ENCODE measurements at places on chromosomes 4 and X. TPM values are rescaled to one million over a fixed set of nuclear protein-coding genes. Genes with fewer than 3 reads are reported as not detected.

- peak overlapping the region; percentile 16 for H3K27ac ChIP-seq
- DNase-seq = no peak
- no peaks in the 10 kb centered on the region for H3K4me1 ChIP-seq
- no peaks in the 10 kb centered on the region for H3K36me3 ChIP-seq
These were observed 73.2 kb upstream of the UCP1 start for GRCh38 chr4:140641789-140642439.

GRCh38 chr4:13498469-13498868 lies 14.3 kb upstream of the RAB28 start:
- H3K4me3 ChIP-seq = no peak overlapping the region
- no peaks in the 10 kb centered on the region for H3K4me1 ChIP-seq
- peaks cover 10% of the 10 kb centered on the region for H3K27me3 ChIP-seq
- H3K27ac ChIP-seq = no peak overlapping the region
- no peaks in the 10 kb centered on the region for H3K36me3 ChIP-seq

DNA sequence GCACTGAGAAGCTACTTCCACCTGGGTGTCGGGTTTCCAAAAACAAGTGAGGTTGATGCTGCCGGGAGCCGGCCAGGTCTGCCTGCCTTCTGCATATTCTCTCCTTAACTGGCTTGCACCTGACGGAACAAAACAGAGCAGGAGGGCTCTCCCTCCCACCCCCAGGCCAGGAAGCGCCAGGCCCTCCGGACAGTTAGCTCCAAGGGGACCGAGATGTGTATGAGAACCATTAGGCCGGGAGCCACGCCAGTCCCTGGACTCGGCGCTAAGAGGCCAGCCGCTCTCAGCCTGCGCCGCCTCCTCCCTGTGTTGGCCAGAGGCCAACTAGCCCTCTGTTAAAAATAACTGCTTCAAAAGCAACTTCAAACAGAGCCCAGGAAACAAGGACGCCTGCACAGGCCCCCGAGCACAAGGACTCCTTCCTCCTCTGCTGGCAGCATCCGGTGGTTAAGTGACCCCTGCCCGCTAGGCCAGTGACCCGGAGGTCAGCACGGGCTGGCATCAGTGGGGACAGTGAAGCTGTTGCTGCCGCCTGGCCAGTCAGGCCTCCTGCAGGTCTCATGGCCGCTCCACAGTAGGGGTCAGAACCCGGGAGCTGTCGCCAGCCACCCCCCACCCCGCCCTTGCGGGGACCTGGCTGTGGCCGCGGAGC lies 107.9 kb downstream of the ABLIM2 start:
- H3K36me3 ChIP-seq = no peaks in the 10 kb centered on the region
- H3K27ac ChIP-seq = no peak overlapping the region
- H3K4me3 ChIP-seq = no peak overlapping the region
- DNase-seq = peak; percentile 81

DNA sequence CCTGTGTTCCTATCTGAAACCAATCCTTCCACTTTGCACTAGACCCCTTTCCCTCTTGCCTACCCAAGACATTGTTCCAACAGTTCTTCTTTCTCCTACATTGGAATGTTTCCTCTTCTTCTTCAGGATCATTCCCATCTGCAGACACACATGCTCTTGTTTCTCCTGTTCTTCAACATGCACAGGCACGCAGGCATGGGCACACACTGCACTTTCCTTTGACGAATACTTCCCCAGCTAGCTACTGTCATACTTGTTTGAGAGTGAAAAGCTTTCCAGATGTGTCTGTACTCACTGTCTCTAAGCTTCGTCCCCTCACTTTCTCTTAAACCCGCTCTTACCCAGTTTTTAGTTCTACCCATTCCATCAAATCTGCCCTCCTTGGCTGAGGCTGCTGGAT lies 31.8 kb upstream of the ERVMER34-1 start:
- no peaks in the 10 kb centered on the region for H3K27me3 ChIP-seq
- no peaks in the 10 kb centered on the region for H3K36me3 ChIP-seq
- no peak overlapping the region for H3K4me3 ChIP-seq
- DNase-seq = no peak

DNA sequence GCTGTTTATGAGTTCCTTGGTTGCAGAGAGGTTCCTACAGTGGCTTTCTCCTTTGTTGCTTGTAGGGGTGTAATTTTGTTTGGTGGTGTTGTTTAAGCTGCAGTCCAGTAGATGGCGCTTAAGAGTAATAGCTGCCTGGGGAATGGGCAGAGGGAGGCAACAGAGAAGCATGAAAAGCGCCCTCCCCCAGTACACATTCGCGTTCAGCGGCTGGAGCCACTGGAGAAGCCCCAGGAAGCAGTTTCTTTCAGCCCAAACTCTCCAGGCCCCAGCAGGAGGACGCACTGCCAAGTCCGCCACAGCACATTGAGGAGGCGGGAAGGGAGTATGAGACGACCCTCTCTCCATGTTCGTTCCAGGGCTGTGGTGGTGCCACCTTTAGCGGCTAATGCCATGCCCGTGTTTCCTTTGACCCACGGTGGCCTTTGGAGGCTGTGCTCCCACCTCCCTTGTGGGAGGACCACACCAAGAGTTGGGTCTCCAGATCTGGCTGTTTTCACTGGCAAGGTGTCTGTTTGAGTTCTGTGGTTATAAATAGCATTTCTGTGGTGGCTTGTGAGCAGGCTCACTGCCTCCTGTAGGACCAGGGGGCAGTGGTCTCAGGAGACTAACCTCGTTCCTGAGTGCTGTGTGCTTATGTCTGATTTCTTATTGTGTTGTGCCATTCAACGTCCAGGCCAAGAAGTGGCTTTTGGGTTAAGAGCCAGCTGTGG lies 252.3 kb downstream of the ARHGAP10 start:
- DNase-seq = no peak
- no peak overlapping the region for H3K4me3 ChIP-seq
- no peaks in the 10 kb centered on the region for H3K36me3 ChIP-seq
- no peaks in the 10 kb centered on the region for H3K4me1 ChIP-seq
- H3K27me3 ChIP-seq = no peaks in the 10 kb centered on the region
- no peak overlapping the region for H3K27ac ChIP-seq

DNA sequence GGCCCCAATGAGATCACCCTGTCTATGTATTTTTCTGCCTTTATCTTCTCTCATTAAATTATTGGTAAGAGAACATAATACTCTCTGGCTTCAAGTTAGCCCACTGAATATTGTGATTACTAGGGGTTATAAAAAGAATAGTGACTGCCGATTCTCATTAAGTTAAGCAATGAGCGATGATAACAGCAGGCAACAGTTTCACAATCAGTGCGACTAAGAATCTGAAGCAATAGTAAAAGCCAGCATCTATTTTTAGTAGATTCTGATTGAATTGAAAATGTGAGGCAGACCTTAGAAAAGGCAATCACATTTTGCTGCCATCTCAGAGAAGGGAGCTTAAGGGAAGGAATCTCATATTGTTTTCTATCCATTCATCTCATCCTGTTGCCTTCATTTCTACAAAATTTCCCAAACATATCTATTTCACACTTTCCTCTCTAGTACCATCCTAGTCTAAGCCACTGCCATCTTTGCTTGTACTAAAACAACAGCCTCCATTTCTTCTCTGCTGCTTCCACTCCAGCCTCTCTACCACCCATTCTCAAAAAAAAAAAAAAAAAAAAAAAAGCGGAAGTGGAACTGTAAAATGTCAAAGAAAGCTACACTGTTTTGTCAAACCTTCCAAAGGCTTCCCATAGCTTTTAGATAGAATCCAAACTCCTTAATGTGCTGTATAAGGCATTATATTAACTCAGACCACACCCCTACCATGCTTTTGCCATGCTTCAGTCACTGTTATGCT lies 17.4 kb downstream of the GABRA4 start:
- H3K4me3 ChIP-seq = no peak overlapping the region
- H3K27ac ChIP-seq = no peak overlapping the region
- H3K27me3 ChIP-seq = no peaks in the 10 kb centered on the region
- no peaks in the 10 kb centered on the region for H3K36me3 ChIP-seq
- DNase-seq = no peak

- H3K36me3 ChIP-seq = no peaks in the 10 kb centered on the region
- H3K4me1 ChIP-seq = no peaks in the 10 kb centered on the region
- no peak for DNase-seq
- peaks cover 55% of the 10 kb centered on the region for H3K27me3 ChIP-seq
These were observed 4.8 kb upstream of the SOX3 start for GRCh38 chrX:140509468-140510305.

DNA sequence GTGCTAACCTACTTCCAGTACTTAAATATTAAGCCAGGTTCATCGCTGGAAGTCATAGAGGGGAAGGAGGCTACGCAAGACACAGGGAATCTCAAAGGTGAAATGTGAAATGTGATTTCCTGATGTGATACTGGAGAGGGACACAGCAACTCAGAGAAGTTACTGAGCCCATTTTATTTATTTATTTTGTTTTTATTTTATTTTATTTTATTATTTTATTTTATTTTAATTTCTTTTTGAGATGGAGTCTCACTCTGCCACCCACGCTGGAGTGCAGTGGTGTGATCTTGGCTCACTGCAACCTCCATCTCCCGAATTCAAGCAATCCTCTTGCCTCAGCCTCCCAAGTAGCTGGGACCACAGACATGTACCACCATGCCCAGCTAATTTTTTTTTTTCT lies 19.7 kb downstream of the CLRN2 start:
- no peaks in the 10 kb centered on the region for H3K27me3 ChIP-seq
- no peak overlapping the region for H3K27ac ChIP-seq
- DNase-seq = no peak
- H3K36me3 ChIP-seq = no peaks in the 10 kb centered on the region
- no peaks in the 10 kb centered on the region for H3K4me1 ChIP-seq
- no peak overlapping the region for H3K4me3 ChIP-seq

- no peaks in the 10 kb centered on the region for H3K27me3 ChIP-seq
- no peaks in the 10 kb centered on the region for H3K4me1 ChIP-seq
- no peaks in the 10 kb centered on the region for H3K36me3 ChIP-seq
- H3K4me3 ChIP-seq = no peak overlapping the region
- H3K27ac ChIP-seq = no peak overlapping the region
These were observed 171.1 kb downstream of the DCHS2 start for GRCh38 chr4:154320521-154320920.

DNA sequence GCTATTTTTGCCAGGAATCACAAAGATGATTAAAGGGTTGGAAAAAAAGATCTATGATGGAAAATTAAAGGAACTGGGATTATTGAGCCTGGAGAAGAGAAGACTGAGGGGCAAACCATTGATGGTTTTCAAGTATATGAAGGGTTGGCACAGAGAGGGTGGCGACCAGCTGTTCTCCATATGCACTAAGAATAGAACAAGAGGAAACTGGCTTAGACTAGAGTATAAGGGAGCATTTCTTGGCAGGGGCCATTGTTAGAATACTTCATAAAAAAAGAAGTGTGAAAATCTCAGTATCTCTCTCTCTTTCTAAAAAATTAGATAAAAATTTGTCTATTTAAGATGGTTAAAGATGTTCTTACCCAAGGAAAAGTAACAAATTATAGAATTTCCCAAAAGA lies 75.1 kb downstream of the NPNT start:
- H3K36me3 ChIP-seq = no peaks in the 10 kb centered on the region
- no peaks in the 10 kb centered on the region for H3K27me3 ChIP-seq
- H3K27ac ChIP-seq = no peak overlapping the region
- no peak for DNase-seq

GRCh38 chr4:158946825-158947224 lies 156.1 kb upstream of the RAPGEF2 start:
- H3K4me3 ChIP-seq = no peak overlapping the region
- H3K27ac ChIP-seq = no peak overlapping the region
- H3K4me1 ChIP-seq = no peaks in the 10 kb centered on the region
- H3K36me3 ChIP-seq = no peaks in the 10 kb centered on the region
- DNase-seq = no peak

- DNase-seq = no peak
- H3K27ac ChIP-seq = no peak overlapping the region
- H3K36me3 ChIP-seq = no peaks in the 10 kb centered on the region
These were observed 36.7 kb downstream of the SMPX start for GRCh38 chrX:21721195-21721594.

- peaks cover 6% of the 10 kb centered on the region for H3K4me1 ChIP-seq
- no peak within 1 kb of the TSS for H3K4me3 ChIP-seq
- no peak within 1 kb of the TSS for H3K27ac ChIP-seq
These were observed at the start of gene CRMP1 for GRCh38 chr4:5893004-5893580. CRMP1 (minus strand) TSS chr4:5893086; CDS start chr4:5892969, 117 bp downstream.

- H3K4me3 ChIP-seq = no peak overlapping the region
- no peaks in the 10 kb centered on the region for H3K36me3 ChIP-seq
- no peak overlapping the region for H3K27ac ChIP-seq
- no peaks in the 10 kb centered on the region for H3K4me1 ChIP-seq
These were observed 174.7 kb upstream of the GPRIN3 start for GRCh38 chr4:89482251-89482650.

DNA sequence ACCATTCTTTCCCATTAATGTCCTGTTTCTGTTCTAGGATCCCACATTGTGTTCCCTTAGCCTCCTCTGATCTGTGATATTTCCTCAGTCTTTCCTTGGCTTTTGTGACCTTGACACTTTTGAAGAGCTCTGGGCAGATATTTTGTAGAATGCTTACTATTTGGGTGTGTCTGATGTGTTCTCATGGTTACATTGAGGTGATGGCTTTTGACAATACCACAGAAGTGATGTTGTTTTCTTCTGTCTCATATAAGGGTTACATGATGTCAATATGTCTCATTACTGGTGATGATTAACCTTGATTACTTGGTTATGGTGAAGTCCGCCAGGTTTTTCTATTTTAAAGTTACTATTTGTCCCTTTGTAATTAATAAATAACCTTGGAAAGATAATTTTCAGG lies 183.7 kb downstream of the SOWAHB start:
- H3K27me3 ChIP-seq = no peaks in the 10 kb centered on the region
- H3K4me3 ChIP-seq = no peak overlapping the region
- H3K36me3 ChIP-seq = no peaks in the 10 kb centered on the region
- H3K4me1 ChIP-seq = no peaks in the 10 kb centered on the region

DNA sequence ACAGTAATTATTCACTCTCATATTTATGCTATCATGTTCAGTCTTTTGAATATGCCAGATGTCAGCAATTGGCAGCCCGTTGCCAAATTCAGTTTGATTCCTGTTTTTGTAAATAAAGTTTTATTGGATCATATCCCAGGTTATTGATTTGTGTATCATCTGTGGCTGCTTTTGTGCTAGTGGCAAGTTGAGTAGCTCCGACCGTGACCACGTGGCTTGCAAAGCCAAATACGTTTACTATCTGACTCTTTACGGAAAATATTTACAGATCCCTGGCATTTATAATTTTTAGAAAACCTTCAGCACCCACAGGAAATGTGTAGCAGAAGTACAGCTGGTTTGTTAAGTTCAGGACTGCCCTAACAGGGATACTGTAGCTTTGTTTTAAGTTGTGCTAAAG lies 67.4 kb downstream of the VCX2 start:
- H3K4me1 ChIP-seq = no peaks in the 10 kb centered on the region
- no peaks in the 10 kb centered on the region for H3K36me3 ChIP-seq
- no peaks in the 10 kb centered on the region for H3K27me3 ChIP-seq
- H3K4me3 ChIP-seq = no peak overlapping the region
- no peak overlapping the region for H3K27ac ChIP-seq

The FIP1L1 gene
- 106 TPM for total RNA-seq

The KIF4A gene
- under 0.01 TPM for total RNA-seq

The FOXR2 gene
- total RNA-seq = not detected

The SOX3 gene
- 0.40 TPM for total RNA-seq

The CCDC158 gene
- total RNA-seq = 0.34 TPM

The CSAG2 gene
- not detected for total RNA-seq

The PGAM4 gene
- total RNA-seq = not detected

Data from uterus (tissue), 4 donors.